SIG-M5 (cell line): ENCODE measurements at places on chromosomes 11 and 22.

- no peak for DNase-seq
Measured at GRCh38 chr11:63986932-63987513, 785 bp downstream of the OTUB1 start.

DNA sequence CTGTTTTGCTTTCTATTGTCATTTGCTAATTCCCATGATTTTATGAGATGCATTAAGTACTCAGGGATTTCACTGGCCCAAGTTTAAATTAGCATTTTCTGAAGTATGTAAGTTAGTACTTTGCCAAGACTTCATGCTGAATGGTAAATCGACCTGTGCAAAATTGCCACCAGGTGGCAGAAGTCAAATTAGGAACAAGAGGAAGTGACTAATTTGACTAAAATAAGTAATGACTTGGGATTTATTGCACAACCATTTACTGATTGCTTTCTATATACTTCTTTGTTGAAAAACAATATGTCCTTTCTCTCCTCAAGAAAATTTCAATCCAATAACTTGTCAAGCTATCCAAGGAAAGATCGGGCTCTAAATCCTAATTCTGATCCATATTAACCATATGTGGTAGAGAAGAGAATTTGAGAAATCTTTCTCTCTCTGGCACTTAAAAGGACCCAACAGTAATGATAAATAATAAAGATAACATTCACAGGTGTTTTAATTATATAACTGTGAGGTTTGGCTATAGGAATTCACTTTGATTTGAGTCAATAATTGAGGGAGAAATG is 253.7 kb upstream of the CHORDC1 start:
- DNase-seq: no peak

- no peak for DNase-seq
Measured at GRCh38 chr11:17645190-17645970, 74.0 kb upstream of the MYOD1 start.

GRCh38 chr22:42990131-42990838 is 24.7 kb downstream of the PACSIN2 start:
- no peak for DNase-seq
